ENCODE measurements at places on chromosomes 1 and 21. TPM values are rescaled to one million over a fixed set of nuclear protein-coding genes. Genes with fewer than 3 reads are reported as not detected.

GRCh38 chr1:85342207-85342606 is 65.8 kb upstream of the BCL10 start:
- H3K4me1 ChIP-seq: no peaks in the 10 kb centered on the region
- no peaks in the 10 kb centered on the region for H3K27me3 ChIP-seq
- DNase-seq: no peak
- H3K4me3 ChIP-seq: no peak overlapping the region
- no peak overlapping the region for H3K27ac ChIP-seq

FCRL4 gene
- polyA plus RNA-seq: 0.07 TPM

DNA sequence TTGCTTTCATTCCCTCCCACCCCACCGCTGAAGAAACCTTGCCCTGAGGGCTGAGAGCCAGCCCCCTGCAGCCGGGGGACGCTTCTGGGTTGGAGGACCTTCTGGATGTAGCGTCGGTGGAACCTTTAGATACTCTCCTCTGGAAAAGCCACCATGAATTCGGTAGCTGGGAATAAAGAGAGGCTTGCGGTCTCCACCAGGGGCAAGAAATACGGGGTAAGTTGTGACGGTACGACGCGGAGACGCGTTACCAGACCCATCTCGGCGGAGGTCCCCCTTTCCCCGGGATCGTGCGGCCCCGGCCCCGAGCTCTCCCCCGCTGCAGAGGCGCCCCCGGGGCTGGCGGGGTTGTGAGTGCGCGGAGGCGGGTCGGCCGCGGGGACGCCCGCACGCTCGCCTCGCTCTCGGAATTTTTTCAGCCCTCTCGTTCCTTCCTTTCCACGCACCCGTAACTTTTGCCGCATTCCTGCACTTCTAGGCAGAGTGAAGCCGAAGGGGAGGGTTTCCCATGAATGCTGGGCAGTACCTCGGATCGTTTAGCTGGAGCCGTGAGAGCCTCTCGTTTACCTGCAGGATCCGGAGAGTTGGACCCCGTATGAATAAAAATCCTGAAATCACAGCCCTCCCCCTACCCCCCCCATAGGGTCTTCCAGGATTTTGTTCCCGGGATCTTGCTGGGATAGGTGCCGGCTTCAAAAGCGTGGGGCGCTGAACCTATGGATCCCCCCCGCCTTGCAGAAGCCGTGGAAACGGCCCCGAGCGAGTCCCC is 671 bp downstream of the KIF26B start:
- peaks cover 14% of the 10 kb centered on the region for H3K27me3 ChIP-seq
- no peak overlapping the region for H3K27ac ChIP-seq
- peak overlapping the region; percentile 77 for H3K4me3 ChIP-seq
- no peaks in the 10 kb centered on the region for H3K36me3 ChIP-seq

TAF13 gene
- polyA plus RNA-seq: 43.0 TPM

- H3K36me3 ChIP-seq: no peaks in the 10 kb centered on the region
- peak; percentile 27 for DNase-seq
- no peaks in the 10 kb centered on the region for H3K27me3 ChIP-seq
- no peak overlapping the region for H3K27ac ChIP-seq
- H3K4me1 ChIP-seq: peaks cover 4% of the 10 kb centered on the region
These were observed 11.8 kb upstream of the ALG14 start for GRCh38 chr1:95084317-95085176.

DNA sequence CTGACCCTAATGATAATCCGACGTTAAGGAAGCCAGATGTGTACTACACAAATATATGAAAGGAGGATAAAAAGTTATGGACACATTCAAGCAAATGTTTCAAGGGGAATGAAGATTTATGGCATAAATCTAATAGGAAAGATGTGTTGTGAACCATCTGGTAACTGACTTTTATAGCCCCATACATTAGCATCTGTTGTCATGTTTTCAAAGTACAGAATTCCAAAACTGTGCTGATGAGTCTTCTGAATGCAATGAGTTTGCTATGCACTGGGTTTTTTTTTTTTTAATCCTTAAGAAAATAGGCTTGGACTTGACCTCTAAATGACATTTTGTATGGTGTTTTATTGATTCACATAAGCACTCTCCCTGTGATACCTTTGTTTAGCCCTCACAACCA is 158.5 kb upstream of the ESRRG start:
- H3K4me1 ChIP-seq: peaks cover 4% of the 10 kb centered on the region
- no peaks in the 10 kb centered on the region for H3K27me3 ChIP-seq
- no peak for DNase-seq
- no peaks in the 10 kb centered on the region for H3K36me3 ChIP-seq

GRCh38 chr1:52306227-52307006 is 59.6 kb downstream of the CC2D1B start:
- H3K27ac ChIP-seq: no peak overlapping the region
- peaks cover 9% of the 10 kb centered on the region for H3K36me3 ChIP-seq
- H3K4me1 ChIP-seq: peaks cover 8% of the 10 kb centered on the region
- no peak overlapping the region for H3K4me3 ChIP-seq

- no peak overlapping the region for H3K4me3 ChIP-seq
- H3K36me3 ChIP-seq: no peaks in the 10 kb centered on the region
- H3K27ac ChIP-seq: no peak overlapping the region
These were observed 8.4 kb upstream of the UBE2U start for GRCh38 chr1:64195081-64195395.

DNA sequence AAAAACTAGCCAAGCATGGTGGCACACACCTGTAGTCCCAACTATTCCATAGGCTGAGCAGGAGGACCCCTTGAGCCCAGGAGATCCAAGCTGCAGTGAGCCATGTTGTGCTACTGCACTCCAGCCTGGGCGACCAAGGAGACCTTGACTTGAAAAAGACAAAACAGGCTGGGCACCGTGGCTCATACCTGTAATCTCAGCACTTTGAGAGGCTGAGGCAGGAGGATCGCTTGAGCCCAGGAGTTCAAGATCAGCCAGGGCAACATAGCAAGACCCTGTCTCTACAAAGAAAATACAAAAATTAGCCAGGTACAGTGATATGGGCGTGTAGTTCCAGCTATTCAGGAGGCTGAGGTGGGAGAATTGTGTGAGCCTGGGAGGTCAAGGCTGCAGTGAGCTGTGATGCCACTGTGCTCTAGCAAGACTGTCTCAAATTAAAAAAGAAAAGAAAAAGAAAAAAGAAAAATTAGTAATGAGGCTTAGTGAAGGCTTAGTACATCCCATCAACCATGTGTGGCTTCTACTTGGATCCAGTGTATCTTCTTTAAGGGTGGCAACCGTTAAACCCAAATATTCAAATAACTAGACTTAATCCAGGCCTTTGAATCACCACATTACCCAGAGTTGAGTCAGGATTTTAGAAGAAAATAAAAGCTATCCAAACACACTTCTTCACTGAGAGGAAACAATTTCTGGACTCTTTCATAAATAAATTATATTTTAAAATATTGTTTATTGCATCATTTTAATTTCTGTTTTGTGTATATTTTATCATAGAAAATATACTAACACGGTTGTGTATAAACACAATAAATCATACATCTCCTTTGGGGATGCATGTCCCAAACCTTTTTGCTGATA is 74.3 kb upstream of the RAB4A start:
- H3K36me3 ChIP-seq: no peaks in the 10 kb centered on the region
- peaks cover 5% of the 10 kb centered on the region for H3K4me1 ChIP-seq
- H3K4me3 ChIP-seq: no peak overlapping the region
- H3K27ac ChIP-seq: no peak overlapping the region

DNA sequence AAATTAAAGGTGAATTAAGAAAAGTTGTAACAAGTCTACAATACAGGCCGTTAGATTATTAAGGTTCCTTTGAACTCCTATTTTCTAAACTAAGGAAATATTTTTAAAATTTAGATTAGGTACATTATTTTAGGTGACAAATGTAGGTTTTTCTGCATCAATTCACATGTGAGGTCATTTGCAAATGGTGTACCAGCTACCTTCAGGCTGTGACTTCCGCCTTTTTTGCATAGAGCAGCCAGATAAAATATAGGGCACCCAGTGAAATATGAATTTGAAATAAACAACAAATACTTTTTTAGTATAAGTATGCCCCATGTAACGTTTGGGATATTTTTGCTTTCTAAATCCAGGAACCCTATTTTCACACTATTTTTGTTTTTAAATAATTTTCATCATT is 544.0 kb downstream of the LMO4 start:
- H3K36me3 ChIP-seq: no peaks in the 10 kb centered on the region
- no peaks in the 10 kb centered on the region for H3K27me3 ChIP-seq
- no peak overlapping the region for H3K4me3 ChIP-seq

LEFTY2 gene
- polyA plus RNA-seq: 0.25 TPM

GRCh38 chr1:44884746-44885145 is 41.7 kb upstream of the PTCH2 start:
- no peak overlapping the region for H3K27ac ChIP-seq
- no peaks in the 10 kb centered on the region for H3K4me1 ChIP-seq
- no peaks in the 10 kb centered on the region for H3K27me3 ChIP-seq
- DNase-seq: peak; percentile 9
- no peak overlapping the region for H3K4me3 ChIP-seq
- peaks cover 25% of the 10 kb centered on the region for H3K36me3 ChIP-seq

GRCh38 chr21:42496839-42497202 is 797 bp upstream of the RSPH1 start:
- peak overlapping the region; percentile 65 for H3K4me3 ChIP-seq
- peaks cover 36% of the 10 kb centered on the region for H3K4me1 ChIP-seq
- peak; percentile 33 for DNase-seq
- H3K27me3 ChIP-seq: no peaks in the 10 kb centered on the region
- H3K36me3 ChIP-seq: no peaks in the 10 kb centered on the region

- H3K36me3 ChIP-seq: no peaks in the 10 kb centered on the region
- H3K27me3 ChIP-seq: no peaks in the 10 kb centered on the region
- H3K4me1 ChIP-seq: no peaks in the 10 kb centered on the region
These were observed 51.8 kb downstream of the SLAMF6 start for GRCh38 chr1:160471253-160471652.

HRNR gene
- 0.12 TPM for polyA plus RNA-seq

SASS6 gene
- 5.8 TPM for polyA plus RNA-seq

HUNK gene
- 9.1 TPM for polyA plus RNA-seq

CFAP141 gene
- not detected for polyA plus RNA-seq
